ENCODE measurements at places on chromosomes 12 and 14.

GRCh38 chr14:70735043-70735442 is 74.3 kb downstream of the MAP3K9 start:
- no peaks in the 10 kb centered on the region for H3K27me3 ChIP-seq
- no peaks in the 10 kb centered on the region for H3K4me1 ChIP-seq
- no peak overlapping the region for H3K27ac ChIP-seq
- H3K4me3 ChIP-seq, result no peak overlapping the region
- no peak for DNase-seq
- peaks cover 25% of the 10 kb centered on the region for H3K36me3 ChIP-seq

DNA sequence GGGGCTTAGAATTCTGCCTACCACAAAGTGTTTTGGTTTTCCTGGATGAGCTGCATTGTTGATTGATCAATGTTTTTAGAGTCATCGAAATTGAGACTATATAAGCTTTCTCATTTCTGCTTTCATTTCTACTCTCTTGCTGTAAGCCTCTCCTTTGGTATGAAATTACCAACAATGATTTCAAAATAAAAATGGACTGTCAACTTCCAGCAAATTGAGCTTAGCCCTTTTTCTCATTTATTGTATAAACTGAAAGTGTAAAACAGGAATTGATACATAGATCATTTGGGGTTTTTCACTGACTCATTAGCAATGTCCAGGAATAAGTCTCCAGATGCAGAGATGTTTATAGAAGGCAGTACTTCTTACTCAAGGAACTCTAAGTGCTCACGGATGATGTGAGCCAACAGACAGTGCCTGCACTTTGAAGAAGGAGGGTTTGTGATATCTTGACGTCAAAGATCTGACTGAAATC is 20.0 kb upstream of the PCNX1 start:
- H3K27me3 ChIP-seq, result no peaks in the 10 kb centered on the region
- peaks cover 46% of the 10 kb centered on the region for H3K4me1 ChIP-seq
- DNase-seq, result no peak

- no peak overlapping the region for H3K27ac ChIP-seq
- H3K4me1 ChIP-seq, result peaks cover 11% of the 10 kb centered on the region
- no peaks in the 10 kb centered on the region for H3K36me3 ChIP-seq
- DNase-seq, result no peak
- no peak overlapping the region for H3K4me3 ChIP-seq
These were observed 5.5 kb downstream of the SETD3 start for GRCh38 chr14:99475179-99475578.

- peaks cover 2% of the 10 kb centered on the region for H3K27me3 ChIP-seq
- no peaks in the 10 kb centered on the region for H3K4me1 ChIP-seq
- DNase-seq, result no peak
These were observed 128.4 kb downstream of the TTC8 start for GRCh38 chr14:88952901-88953300.

DNA sequence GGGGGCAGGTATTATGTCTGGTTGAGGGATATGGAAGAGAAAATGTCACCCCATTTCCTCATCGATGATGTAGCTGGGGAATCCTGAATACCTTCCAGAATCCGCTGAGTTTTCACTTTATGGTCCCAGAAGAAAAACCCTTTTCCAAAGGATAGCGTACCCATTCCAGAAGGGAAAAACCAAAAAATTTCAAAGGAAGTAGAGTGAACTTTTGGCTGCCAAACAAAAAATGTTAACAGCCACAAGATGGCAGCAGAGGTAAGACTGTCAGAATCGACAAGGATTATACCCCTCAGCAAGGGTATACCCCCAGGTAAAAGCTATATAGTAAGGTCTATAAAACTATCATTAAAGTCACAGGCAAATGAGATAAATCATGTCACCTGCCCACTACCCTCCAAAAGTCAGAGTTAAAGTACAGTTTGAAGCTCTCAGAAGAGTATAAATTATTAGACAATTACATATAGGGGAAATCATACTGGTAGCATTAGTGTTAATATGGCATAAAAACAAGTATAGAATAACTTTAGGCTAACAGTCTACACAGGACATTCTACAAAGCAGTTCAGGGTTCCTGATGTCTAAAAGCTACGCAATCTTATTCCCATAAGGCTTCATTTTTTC is 18.0 kb downstream of the ACIN1 start:
- no peaks in the 10 kb centered on the region for H3K27me3 ChIP-seq
- H3K4me1 ChIP-seq, result peaks cover 2% of the 10 kb centered on the region
- no peak for DNase-seq
- peak overlapping the region; percentile 26 for H3K27ac ChIP-seq

GRCh38 chr12:39341179-39341578 is 101.7 kb downstream of the KIF21A start:
- no peaks in the 10 kb centered on the region for H3K4me1 ChIP-seq
- H3K4me3 ChIP-seq, result no peak overlapping the region
- no peaks in the 10 kb centered on the region for H3K36me3 ChIP-seq
- H3K27me3 ChIP-seq, result no peaks in the 10 kb centered on the region

DNA sequence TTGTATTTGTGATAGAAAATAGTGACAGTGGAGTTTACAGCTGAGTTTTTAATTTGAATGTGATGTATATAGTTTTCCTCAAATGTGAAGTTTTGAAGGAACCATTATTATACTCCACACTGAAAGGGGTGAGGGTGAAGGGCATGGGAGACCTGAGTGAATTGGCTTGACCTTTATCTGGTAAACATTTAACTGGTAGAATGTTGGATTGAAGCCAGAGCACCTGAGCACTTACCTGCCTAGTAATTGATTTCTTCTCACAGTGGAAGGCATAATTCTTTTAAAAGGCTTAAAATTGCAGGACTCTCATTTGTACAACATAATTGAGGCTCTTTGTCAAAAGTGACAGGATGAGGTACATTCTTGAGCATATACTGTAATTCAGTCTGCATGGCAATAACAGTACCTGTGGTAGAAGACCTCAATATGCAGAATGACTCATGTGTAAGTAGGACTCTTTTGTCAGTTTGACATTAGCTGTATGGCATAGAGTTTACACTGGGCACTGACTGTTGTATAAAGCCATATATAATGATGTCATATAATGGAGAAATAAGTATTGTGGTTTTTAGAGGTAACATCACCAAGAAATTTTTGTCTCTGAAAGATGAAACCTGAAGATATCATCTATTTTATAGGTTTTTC is 309.6 kb downstream of the TMTC2 start:
- no peaks in the 10 kb centered on the region for H3K36me3 ChIP-seq
- DNase-seq, result peak; percentile 20
- no peaks in the 10 kb centered on the region for H3K4me1 ChIP-seq
- no peaks in the 10 kb centered on the region for H3K27me3 ChIP-seq

- no peaks in the 10 kb centered on the region for H3K27me3 ChIP-seq
- no peaks in the 10 kb centered on the region for H3K4me1 ChIP-seq
- H3K27ac ChIP-seq, result no peak overlapping the region
- DNase-seq, result no peak
- no peaks in the 10 kb centered on the region for H3K36me3 ChIP-seq
These were observed 142.4 kb downstream of the OTOGL start for GRCh38 chr12:80241576-80242273.

DNA sequence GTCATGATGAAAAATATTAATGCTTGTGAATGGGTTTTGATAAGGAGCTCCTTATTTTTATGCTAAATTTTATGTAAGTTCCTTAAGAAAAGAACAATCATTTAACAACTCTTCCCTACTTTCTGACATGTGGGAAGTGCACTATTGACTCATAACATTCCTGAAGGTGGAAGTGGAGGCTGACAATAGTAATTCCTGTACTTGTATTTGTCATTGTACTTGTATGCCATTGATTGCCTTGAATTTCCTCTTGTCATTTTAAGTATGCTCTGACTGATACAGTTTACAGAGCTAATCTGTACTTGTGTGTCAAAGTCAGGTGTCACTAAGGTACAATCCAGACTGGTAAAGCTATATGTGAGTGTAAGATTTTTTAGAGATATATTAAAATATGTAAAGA is 440.0 kb downstream of the SLC16A7 start:
- H3K27ac ChIP-seq, result no peak overlapping the region
- H3K36me3 ChIP-seq, result no peaks in the 10 kb centered on the region

DNA sequence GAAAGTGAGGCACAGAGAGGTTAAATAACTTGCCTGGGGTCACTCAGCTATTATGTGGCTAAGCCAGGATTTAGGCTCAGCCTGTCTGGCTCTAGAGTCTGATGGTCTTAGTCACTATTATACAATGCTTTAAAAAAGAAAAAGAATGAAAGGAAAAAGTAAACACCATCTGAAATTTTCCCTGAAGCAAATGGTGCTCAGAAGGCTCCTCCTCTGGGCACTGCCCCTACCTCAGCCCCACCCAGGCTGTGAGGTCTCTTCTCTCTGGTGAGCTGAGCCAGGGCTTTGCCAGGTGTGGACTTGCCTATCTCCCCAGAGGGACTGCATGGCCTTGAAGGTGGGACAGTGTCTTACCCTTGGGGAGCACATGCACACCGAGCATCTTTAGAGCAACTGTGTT is 117.5 kb upstream of the DYRK2 start:
- no peaks in the 10 kb centered on the region for H3K36me3 ChIP-seq
- H3K27me3 ChIP-seq, result peaks cover 3% of the 10 kb centered on the region
- H3K4me3 ChIP-seq, result no peak overlapping the region
- no peak overlapping the region for H3K27ac ChIP-seq

DNA sequence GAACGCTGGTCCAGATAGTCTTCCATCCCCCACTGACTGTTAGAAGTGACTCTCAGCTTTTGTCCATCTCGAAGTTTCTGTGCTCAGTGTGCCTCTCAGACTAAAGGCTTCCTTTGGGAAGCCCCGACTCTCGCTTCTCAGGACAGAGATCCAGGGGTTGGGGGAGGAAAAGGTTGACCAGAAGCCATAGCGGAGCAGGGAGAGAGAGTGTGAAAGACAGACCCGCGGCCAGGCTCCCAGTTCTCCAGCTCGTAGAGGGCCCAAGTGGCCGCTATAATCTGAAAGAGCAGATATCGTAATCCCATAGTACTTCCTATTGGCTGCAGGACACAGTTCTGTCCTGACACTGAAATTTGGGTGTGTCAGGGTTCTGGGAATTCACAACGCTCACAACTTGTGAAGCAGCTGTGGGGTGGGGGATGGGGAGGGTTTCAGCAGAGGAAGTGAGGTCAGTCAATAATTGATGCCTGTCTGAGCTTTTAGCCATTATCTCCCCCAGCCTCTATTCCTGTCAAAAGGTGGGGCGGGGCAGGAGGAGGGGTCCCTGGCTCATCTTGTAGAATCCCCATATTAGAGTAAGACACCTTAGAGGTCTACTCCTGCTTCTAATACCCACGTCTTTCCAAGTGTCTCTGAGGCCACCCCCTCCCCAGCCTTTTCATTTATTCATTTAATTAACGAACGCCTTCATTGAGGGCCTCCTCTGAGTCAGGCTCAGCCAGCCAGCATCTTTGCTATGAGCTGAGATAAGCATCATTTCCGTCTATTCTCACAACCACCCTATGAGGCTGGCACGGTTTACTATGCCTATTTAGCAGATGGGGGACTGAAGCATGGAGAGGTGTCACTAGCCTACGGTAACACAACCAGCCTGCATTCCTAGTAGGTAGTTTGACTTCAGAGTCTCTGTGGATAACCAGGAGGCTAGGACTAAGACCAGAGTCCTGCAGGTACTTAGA is 1.6 kb upstream of the ACVRL1 start:
- no peak overlapping the region for H3K27ac ChIP-seq
- no peak overlapping the region for H3K4me3 ChIP-seq
- DNase-seq, result no peak
- no peaks in the 10 kb centered on the region for H3K4me1 ChIP-seq

DNA sequence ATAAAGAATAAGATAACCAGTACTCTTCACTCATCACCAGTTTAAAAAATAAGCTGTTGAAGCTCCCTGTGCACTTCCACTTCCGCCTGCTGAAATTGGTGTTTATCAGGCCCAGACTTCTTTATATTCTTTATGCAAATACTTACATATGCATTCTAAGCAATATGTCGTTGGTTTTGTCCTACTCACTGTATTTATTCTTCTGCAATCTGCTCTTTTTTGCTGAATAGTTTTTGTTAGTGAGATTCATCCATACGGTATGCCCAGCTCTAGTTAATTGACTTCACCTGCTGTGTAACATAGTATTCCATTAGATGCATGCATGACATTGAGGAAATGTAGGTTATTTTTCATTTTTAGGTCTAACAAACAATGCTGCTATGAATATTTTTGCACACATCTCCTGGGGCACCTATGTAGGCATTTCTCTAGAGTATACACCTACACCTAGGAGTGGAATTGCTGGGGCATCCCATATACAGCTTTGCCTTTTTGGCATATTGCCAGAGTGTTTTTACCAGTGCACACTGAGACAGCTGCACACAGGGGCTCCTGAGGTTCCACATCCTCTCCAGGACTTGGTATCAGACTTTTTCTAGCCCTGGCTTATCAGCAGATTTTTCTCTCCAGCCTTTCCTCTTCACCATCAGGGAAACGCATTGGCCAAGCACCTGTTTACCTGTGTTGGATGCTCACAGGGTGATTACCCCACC is 1.0 kb upstream of the NRIP2 start:
- H3K36me3 ChIP-seq, result peaks cover 14% of the 10 kb centered on the region
- no peak overlapping the region for H3K27ac ChIP-seq
- H3K4me1 ChIP-seq, result no peaks in the 10 kb centered on the region

GRCh38 chr14:24908592-24909236 is 141.2 kb downstream of the STXBP6 start:
- H3K27me3 ChIP-seq, result no peaks in the 10 kb centered on the region
- H3K36me3 ChIP-seq, result no peaks in the 10 kb centered on the region
- no peak overlapping the region for H3K4me3 ChIP-seq
- H3K27ac ChIP-seq, result no peak overlapping the region
- no peak for DNase-seq
- no peaks in the 10 kb centered on the region for H3K4me1 ChIP-seq

DNA sequence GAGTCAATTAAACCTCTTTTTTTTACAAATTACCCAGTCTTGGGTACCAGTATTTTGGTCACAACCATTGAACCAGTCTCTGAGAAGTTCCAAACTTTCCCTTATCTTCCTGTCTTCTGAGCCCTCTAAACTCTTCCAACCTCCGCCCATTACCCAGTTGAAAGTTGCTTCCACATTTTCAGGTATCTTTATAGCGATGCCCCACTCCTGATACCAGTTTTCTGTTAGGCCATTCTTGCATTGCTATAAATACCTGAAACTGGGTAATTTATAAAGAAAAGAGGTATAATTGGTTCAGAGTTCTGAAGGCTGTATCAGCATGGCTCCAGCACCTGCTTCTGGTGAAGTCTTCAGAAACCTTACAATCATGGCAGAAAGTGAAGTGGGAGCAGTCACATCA is 31.7 kb downstream of the TTC5 start:
- peaks cover 8% of the 10 kb centered on the region for H3K4me1 ChIP-seq
- H3K27me3 ChIP-seq, result no peaks in the 10 kb centered on the region
- H3K36me3 ChIP-seq, result no peaks in the 10 kb centered on the region
- no peak overlapping the region for H3K27ac ChIP-seq

GRCh38 chr14:60328583-60328982 is 79.6 kb downstream of the PPM1A start:
- H3K36me3 ChIP-seq, result no peaks in the 10 kb centered on the region
- peaks cover 15% of the 10 kb centered on the region for H3K4me1 ChIP-seq
- H3K27ac ChIP-seq, result no peak overlapping the region

- no peaks in the 10 kb centered on the region for H3K27me3 ChIP-seq
- DNase-seq, result peak; percentile 45
These were observed 25.4 kb downstream of the BCL11B start for GRCh38 chr14:99246536-99247097.

- H3K4me3 ChIP-seq, result no peak overlapping the region
- H3K4me1 ChIP-seq, result peaks cover 19% of the 10 kb centered on the region
- no peak for DNase-seq
- H3K36me3 ChIP-seq, result no peaks in the 10 kb centered on the region
These were observed 824 bp downstream of the CCDC177 start for GRCh38 chr14:69573831-69574262.

All from CD4-positive, CD25-positive, alpha-beta regulatory T cell (primary cell).